ENCODE measurements at places on chromosomes 2 and 18.

GRCh38 chr18:5982332-5982731, 87.0 kb upstream of the TMEM200C start:
- no peaks in the 10 kb centered on the region for H3K36me3 ChIP-seq
- H3K4me1 ChIP-seq, result no peaks in the 10 kb centered on the region
- no peaks in the 10 kb centered on the region for H3K27me3 ChIP-seq
- no peak overlapping the region for H3K27ac ChIP-seq
- DNase-seq, result no peak

DNA sequence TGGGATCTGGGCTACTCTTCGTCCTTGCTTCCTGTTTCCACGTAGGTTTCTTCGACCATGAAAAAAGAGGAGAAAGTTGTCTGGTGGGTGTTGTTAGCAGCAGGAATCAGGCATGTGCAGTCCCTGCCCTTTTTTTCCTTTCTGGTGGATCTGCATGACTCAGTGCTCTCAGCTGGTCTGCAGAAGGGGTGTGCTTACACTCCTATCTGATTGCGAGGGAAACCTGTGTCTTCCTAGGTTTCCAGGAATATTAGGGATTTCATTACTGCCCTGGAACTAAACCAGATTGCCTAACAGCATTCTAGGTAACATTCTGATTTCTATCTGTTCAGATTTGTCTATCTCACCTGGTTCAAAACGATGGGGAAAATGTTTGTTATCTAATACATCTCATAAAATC, 174.3 kb downstream of the CCDC102B start:
- no peak overlapping the region for H3K4me3 ChIP-seq
- H3K27me3 ChIP-seq, result no peaks in the 10 kb centered on the region
- no peaks in the 10 kb centered on the region for H3K36me3 ChIP-seq
- no peaks in the 10 kb centered on the region for H3K4me1 ChIP-seq
- no peak for DNase-seq
- no peak overlapping the region for H3K27ac ChIP-seq

GRCh38 chr2:181042706-181043105, 62.3 kb downstream of the UBE2E3 start:
- H3K27ac ChIP-seq, result no peak overlapping the region
- no peaks in the 10 kb centered on the region for H3K27me3 ChIP-seq
- DNase-seq, result no peak
- H3K36me3 ChIP-seq, result no peaks in the 10 kb centered on the region

DNA sequence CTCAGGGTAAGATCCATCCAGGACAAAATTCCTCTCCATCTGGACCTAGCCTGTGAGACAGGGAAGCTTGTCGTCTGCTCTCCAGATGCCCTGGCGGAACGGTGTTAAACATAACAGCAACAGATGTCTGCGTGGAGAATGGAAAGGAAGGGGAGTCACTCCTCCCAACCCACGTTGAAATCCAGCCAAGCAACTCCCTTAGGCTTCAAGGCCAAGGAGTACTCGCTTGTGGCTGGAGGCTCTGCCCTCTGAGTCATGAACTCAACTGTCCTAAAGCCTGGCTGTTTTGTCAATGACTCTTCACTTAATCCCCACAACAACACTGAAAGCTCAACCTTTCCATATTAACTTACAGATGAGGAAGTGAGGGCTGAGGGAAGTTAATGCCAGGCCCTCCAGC, 42.2 kb downstream of the TPO start:
- H3K4me1 ChIP-seq, result no peaks in the 10 kb centered on the region
- DNase-seq, result no peak
- no peaks in the 10 kb centered on the region for H3K36me3 ChIP-seq
- no peaks in the 10 kb centered on the region for H3K27me3 ChIP-seq

- H3K4me1 ChIP-seq, result no peaks in the 10 kb centered on the region
- H3K27me3 ChIP-seq, result no peaks in the 10 kb centered on the region
- H3K4me3 ChIP-seq, result no peak overlapping the region
- no peak for DNase-seq
Observed at GRCh38 chr2:10658914-10659257, 30.9 kb downstream of the NOL10 start.

DNA sequence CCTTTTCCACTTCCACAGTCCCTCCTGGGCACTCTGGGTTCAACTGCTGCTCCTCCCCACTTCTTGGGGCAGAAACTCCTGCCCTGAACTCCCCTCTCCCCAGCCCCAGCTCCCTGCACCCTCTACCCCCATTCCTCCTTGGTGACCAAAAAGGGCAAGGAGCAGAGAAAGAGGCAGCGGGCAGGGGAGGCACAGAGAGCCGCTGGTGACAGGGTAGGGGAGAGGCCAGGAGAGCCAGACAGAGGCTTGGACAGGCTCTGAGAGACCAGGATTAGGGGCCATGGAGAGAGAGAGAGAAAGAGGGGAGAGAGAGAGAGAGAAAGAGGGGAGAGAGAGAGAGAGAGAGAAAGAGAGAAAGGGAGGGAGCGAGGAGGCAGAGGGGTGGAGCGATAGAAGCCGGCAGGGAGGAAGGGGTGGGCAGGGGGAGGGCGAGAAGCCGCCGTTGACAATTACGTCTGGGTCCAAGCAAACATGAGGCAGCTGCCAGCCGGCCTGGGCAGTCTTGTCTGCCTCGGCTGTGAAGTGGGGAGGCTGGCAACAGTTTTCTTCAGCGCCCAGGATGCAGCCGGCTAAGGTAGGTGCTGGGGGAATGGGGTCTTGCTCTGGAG, at the start of gene KCNIP3:
Gene KCNIP3 (plus strand): TSS at position 468 of the 608 bp plus-strand sequence. CDS start 92 bp downstream, at position 560.
- peaks cover 11% of the 10 kb centered on the region for H3K27me3 ChIP-seq
- H3K36me3 ChIP-seq, result no peaks in the 10 kb centered on the region
- DNase-seq, result no peak
- H3K4me1 ChIP-seq, result no peaks in the 10 kb centered on the region
- H3K4me3 ChIP-seq, result peak within 1 kb of the TSS; percentile 17
- no peak within 1 kb of the TSS for H3K27ac ChIP-seq

DNA sequence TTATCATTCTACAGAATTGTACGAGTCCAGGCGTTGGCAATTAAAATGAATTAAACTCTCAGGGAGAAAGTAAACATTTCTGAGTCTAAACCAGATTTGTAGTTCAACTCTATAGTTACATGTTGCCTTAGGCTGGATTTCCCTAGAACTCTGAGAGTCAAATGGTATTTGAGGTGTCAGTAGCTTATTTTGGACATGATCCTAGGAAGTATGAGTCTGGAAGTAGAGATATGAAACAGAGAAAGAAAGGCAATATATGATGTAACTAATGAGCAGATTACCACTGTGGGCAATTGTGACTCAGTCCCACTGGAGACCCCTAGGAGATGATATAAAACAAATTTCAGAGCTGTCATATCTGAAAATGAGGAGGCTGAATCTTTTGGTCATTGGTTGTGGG, 199.1 kb upstream of the UBE2E3 start:
- H3K27ac ChIP-seq, result no peak overlapping the region
- no peak for DNase-seq
- no peak overlapping the region for H3K4me3 ChIP-seq
- H3K27me3 ChIP-seq, result no peaks in the 10 kb centered on the region
- H3K4me1 ChIP-seq, result no peaks in the 10 kb centered on the region

DNA sequence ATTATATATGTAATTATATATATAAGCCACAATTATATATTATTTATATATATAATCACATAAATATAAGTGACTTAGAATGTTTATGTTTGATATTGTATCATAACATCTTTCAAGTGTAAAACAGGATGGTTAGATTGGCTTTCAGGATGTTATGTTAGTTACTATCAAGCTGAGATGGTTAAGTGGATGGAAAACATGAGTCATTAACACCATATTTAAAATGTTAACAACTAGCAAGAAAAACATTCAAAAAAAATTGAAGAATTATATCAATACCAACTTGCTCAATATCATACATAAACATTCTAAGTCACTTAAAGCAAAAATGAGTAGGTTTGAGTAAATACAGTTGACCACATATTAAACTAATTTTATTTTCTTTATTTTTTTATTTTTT, 21.8 kb upstream of the RAB27B start:
- DNase-seq, result no peak
- no peaks in the 10 kb centered on the region for H3K36me3 ChIP-seq
- no peaks in the 10 kb centered on the region for H3K27me3 ChIP-seq
- no peak overlapping the region for H3K27ac ChIP-seq
- no peaks in the 10 kb centered on the region for H3K4me1 ChIP-seq
- no peak overlapping the region for H3K4me3 ChIP-seq

GRCh38 chr18:31546476-31546875, 45.2 kb upstream of the TTR start:
- no peaks in the 10 kb centered on the region for H3K4me1 ChIP-seq
- no peak overlapping the region for H3K4me3 ChIP-seq
- DNase-seq, result no peak
- H3K27ac ChIP-seq, result no peak overlapping the region
- no peaks in the 10 kb centered on the region for H3K27me3 ChIP-seq

DNA sequence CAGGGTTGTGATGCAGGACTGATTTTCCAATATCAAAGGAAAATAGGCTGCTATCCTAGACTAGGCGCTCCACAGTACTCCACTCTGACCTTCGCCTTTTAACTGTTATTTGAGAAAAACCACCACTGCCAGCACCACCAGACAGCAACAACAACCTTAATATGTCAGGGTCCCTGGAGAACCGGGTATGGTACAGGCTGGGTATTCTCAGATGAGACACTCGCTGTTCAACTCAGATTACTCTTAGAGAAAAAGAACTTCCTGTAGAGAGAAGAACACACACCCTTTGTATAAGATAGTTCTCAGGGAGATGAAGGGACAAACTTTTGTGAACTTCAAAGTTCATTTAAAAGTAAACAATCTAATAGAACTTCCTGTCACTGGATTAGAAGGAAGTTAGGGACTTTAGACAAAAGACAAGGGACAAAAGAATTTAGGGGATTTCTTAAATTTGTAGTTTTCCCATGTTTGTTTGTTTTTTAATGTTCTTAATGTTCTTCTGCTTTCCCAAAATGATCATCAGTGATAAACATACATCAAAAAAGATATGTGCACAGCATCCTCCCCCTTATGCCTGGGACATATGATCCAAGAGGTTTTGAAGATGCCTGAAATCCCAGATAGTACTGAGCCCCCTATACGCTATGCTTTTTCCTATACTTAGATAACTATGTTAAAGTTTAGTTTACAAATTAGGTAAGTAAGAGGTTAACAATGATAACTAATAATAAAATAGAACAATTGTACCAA, 41.3 kb upstream of the PPP1R1C start:
- no peak overlapping the region for H3K27ac ChIP-seq
- H3K4me1 ChIP-seq, result no peaks in the 10 kb centered on the region
- no peaks in the 10 kb centered on the region for H3K36me3 ChIP-seq
- no peak for DNase-seq
- no peaks in the 10 kb centered on the region for H3K27me3 ChIP-seq

GRCh38 chr2:170817093-170818035, 677 bp downstream of the GAD1 start:
- peaks cover 99% of the 10 kb centered on the region for H3K27me3 ChIP-seq
- no peaks in the 10 kb centered on the region for H3K36me3 ChIP-seq
- DNase-seq, result no peak
- H3K4me3 ChIP-seq, result peak overlapping the region; percentile 56
- no peak overlapping the region for H3K27ac ChIP-seq

Measured in heart left ventricle (tissue), 16 donors.